ENCODE measurements at places on chromosomes 11 and 22.

- DNase-seq: no peak
These were observed 4.5 kb downstream of the APIP start for GRCh38 chr11:34911676-34912075.

- no peak for DNase-seq
These were observed 155.3 kb upstream of the RASSF10 start for GRCh38 chr11:12853652-12854296.

- DNase-seq: no peak
These were observed 7.5 kb downstream of the TRIM29 start for GRCh38 chr11:120130176-120130980.

- DNase-seq: no peak
These were observed 37.8 kb downstream of the SLCO2B1 start for GRCh38 chr11:75188671-75189070.

GRCh38 chr11:115848080-115848479 lies 343.9 kb upstream of the CADM1 start:
- no peak for DNase-seq

DNA sequence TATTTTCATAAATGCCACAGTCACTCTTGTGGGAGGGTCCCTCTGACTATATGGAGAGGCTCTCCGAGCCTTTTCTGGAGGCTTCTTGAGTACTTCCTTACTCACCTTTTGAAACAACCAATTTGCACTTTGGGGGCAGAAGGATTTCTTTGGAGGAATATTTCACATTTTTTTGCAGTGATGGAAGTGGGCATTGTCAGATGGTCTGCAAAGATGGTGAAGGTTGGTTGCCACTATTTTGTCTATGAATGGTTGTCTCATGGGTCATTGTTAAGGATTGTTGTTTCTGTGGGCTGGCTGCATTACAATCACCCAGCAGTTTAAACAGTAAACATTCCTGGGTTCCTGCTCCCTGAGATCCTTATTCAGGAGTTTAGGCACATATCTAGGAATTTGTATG lies 388.2 kb downstream of the TMEM135 start:
- no peak for DNase-seq

DNA sequence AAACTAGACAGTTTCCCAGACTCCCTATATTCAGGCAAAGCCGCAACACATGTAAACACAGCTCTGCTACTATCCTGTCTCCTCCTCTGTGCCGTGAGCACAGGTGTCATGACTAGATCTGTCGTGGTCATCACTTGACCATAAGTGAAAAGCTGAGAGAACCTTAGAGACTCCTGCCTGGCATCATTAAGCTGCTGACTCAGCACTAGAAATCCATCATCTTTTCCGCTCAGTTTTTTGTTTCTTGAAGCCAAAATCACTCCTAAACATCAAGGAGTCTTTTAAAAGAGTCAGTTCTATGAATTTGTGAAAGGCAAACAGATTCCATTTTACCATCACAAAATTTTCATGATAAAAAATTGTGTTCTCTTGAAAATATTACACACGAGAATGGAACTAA lies 102.5 kb upstream of the TP53AIP1 start:
- DNase-seq: no peak

DNA sequence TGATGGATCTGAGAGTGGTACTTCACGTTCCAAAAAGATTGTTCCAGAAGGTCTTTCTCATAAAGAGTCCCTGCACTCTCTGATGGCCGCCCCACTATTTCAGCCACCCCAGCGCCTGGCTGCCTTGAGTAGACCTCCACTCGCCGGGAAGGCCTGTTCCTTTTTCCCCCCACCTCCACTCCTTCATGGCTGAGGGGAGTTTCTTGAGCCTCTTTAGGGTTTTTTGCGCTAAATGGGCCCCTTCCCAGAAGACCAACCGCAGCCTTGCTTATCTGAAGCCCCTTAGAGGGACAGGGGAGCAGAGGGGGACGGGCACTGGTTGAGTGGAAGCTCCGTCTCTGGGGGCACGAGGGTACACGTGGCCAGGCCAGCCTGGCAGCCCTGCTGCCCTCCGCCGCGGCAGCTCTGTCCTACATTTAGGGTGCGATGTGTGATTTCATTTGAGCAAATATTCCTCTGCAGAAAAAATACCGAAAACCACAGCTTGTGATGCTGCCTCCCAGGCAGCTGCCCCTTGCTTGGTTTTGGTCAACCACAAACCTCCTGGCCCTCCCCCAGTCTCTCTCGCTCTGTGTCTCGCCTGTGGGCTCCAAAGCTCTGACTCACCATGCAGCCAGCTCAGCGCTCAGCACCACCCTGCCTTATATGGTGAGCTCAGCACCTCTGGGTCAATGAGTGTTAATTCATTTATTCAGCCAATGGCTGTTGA lies 88.7 kb downstream of the TP53I11 start:
- DNase-seq: peak; percentile 80
